ENCODE measurements at places on chromosomes 6 and 20. TPM values are rescaled to one million over a fixed set of nuclear protein-coding genes. Genes with fewer than 3 reads are reported as not detected.
A peak's percentile ranks its signal among the peaks of the same experiment; 100 is the strongest.

Gene GPSM3
- total RNA-seq, result 5.9 TPM

Gene NNAT
- not detected for total RNA-seq

Gene PBOV1
- not detected for total RNA-seq

Gene TNFAIP3
- total RNA-seq, result 8.3 TPM

Gene PTPRA
- 16.4 TPM for total RNA-seq

Gene SLC44A4
- total RNA-seq, result 0.09 TPM

Gene ADGB
- not detected for total RNA-seq

Gene SSTR4
- total RNA-seq, result not detected

DNA sequence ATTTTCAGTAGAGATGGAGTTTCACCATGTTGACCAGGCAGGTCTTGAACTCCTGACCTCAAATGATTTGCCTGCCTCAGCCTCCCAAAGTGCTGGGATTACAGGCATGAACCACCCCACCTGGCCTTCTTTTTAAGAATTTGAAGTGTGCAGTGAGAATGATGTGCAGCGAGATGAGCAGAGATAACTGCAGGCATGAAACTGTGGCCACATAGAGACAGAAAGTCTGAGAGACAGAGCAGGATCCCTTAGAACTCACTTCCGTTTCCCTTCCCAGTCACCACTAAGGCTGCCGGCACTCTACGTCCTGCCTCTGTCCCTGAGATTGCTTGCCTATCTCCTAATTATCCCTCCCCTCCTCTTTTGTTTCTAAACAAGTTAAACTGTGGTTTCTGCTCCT lies 27.2 kb downstream of the IL22RA2 start:
- peaks cover 5% of the 10 kb centered on the region for H3K4me1 ChIP-seq
- no peak overlapping the region for H3K4me3 ChIP-seq
- no peaks in the 10 kb centered on the region for H3K36me3 ChIP-seq

DNA sequence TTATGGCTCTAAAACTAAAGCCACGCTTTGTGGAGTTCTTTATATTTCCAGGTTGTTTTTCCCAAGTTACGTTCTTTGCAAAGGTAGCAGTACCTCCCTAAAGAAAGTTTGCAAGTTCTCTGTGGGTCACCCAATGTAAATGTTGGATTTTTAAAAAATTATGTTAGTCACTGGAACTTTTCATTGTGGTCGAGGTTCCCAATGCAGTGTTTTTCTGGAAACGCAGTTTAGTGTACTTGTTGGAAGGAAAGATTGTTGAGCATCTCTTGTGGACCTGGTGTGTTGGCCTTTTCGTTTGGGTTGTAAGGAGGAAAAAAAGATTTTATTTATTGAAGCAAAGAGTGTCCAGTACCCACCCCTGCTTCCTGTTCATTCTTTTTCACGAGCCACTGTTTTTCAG lies 1.4 kb downstream of the TOP1 start:
- H3K27me3 ChIP-seq, result no peaks in the 10 kb centered on the region
- peak overlapping the region; percentile 97 for H3K27ac ChIP-seq
- peak overlapping the region; percentile 94 for H3K4me3 ChIP-seq
- no peak for DNase-seq
- no peaks in the 10 kb centered on the region for H3K36me3 ChIP-seq

DNA sequence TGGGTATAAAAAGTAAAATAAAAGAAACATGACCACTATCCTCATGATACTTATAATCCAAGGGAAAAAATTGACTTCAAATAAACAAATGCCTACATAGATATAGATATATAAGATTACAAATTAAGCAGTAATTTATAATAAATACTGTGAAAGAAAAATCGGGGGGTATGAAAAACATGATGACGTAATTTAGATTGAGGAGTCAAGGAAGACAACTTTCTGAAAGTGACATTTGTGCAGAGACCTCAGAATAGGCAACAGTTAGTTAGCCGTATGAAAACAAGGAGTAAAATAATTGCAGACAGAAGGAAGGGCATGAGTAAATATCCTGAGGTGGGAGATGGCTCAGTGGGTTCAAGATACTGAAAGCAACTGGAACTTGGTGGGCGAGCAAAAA lies 28.2 kb upstream of the RAB23 start:
- no peak for DNase-seq
- H3K27me3 ChIP-seq, result no peaks in the 10 kb centered on the region
- no peaks in the 10 kb centered on the region for H3K36me3 ChIP-seq
- H3K4me1 ChIP-seq, result no peaks in the 10 kb centered on the region

DNA sequence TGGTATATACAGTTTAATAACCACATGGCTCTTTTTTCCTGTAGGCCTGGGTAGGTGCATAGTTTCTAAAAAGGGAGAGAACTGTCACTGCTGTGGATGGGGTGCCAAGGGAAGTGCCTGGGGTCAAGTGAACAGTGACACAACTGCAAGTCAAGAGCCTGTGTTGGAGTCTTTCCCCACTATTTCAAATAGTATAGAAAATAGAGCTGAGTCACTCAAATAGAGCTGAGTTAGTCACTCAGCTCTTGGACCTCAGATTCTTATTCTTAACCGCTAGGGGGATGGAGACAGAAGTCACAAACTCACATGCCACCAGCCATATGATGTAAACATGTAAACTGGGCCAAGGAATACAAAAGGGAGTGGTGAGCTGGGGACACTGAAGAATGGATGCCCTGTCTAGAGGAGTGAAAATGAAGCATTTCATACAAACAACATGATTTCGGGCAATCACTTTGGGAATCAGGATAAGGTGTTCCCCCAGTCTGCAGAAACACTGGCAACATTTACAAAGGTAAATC lies 2.1 kb downstream of the NQO2 start:
- H3K27ac ChIP-seq, result peak overlapping the region; percentile 95
- no peaks in the 10 kb centered on the region for H3K4me1 ChIP-seq
- peak overlapping the region; percentile 92 for H3K4me3 ChIP-seq

DNA sequence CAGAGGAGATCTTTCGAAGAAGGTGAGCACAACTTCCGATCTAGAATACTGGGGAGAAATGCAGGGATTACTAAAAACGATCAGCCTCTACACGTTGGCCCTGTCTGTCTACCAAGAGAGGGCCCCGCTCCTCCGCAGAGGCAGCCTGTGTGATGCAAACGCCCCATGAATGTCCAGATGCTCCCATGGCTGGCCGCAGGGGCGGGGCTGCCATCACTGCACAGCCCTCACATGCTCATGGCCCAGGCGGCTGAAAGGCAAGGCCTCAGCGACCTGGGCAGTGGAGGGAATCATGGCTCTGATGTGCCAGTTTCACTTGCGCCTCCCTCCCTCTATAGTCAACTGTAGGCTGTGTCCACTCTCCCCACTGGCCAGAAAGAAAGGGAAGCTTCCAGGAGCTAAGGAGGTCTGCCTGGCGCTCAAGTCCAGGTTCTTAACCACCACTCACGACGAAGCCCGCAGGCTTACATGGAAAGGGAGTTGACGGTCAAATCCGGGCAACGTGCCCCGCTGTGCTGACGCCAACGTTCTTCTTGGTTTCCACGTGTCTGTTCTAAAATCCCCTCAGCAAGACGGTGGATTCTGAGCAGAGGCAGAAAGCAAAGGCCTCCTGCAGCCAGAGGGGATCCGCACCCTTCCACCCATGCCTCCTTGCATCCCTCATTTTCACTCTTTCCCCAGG lies 14.2 kb downstream of the PXDC1 start:
- H3K4me3 ChIP-seq, result no peak overlapping the region
- peaks cover 21% of the 10 kb centered on the region for H3K4me1 ChIP-seq
- H3K27ac ChIP-seq, result no peak overlapping the region
- DNase-seq, result no peak
- H3K27me3 ChIP-seq, result no peaks in the 10 kb centered on the region

DNA sequence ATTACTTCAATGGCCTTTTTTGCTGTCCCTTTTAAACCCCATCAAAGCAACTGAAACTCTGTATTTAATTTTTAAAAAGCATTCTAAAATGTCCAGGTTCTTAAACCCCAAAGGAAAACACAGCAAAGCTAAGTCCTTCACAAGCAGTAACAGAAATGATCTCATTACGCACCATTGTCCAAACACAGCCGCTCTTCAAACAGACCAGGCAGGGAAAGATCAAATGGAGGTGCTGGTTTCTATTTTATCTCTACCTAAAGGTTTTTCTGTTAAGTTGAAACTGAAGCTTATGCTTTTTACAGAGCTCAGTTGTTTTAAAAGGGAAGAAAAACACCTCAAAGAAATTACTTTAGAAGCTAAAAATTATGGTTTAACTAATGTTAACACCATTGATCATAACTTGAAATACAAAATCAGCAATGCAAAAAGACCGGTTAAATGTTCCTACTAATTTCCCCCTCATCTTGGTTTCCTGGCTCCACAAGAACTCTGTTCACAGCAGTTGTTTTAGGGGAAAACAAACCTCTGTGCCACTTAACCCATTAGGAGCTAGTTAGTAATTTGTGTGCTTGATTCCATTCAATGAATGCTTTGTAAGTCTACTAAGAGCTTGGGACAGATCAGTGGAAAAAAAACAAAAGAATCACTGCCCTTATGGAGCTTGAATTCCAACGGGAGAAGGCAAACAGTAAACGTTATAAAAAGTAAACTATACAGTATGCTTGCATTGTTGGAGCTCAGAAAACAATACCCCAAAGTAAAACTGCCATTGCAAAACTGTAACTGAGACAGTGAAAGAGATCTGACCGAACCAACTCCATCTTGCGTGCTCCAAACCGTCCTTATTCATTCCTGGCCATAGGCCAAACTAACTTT lies 87.4 kb downstream of the CD24 start:
- H3K4me3 ChIP-seq, result no peak overlapping the region
- no peaks in the 10 kb centered on the region for H3K36me3 ChIP-seq
- H3K27ac ChIP-seq, result peak overlapping the region; percentile 42
- H3K4me1 ChIP-seq, result peaks cover 15% of the 10 kb centered on the region
- no peaks in the 10 kb centered on the region for H3K27me3 ChIP-seq

- peaks cover 45% of the 10 kb centered on the region for H3K36me3 ChIP-seq
- H3K4me1 ChIP-seq, result peaks cover 4% of the 10 kb centered on the region
- no peak overlapping the region for H3K27ac ChIP-seq
- no peaks in the 10 kb centered on the region for H3K27me3 ChIP-seq
- H3K4me3 ChIP-seq, result no peak overlapping the region
Measured at GRCh38 chr20:49270177-49270576, 7.7 kb downstream of the ZNFX1 start.

GRCh38 chr20:47318586-47319516 lies 37.6 kb downstream of the ZMYND8 start:
- H3K4me3 ChIP-seq, result no peak overlapping the region
- peak overlapping the region; percentile 99 for H3K27ac ChIP-seq
- peaks cover 42% of the 10 kb centered on the region for H3K4me1 ChIP-seq
- no peaks in the 10 kb centered on the region for H3K27me3 ChIP-seq
- H3K36me3 ChIP-seq, result no peaks in the 10 kb centered on the region
- DNase-seq, result peak; percentile 75

DNA sequence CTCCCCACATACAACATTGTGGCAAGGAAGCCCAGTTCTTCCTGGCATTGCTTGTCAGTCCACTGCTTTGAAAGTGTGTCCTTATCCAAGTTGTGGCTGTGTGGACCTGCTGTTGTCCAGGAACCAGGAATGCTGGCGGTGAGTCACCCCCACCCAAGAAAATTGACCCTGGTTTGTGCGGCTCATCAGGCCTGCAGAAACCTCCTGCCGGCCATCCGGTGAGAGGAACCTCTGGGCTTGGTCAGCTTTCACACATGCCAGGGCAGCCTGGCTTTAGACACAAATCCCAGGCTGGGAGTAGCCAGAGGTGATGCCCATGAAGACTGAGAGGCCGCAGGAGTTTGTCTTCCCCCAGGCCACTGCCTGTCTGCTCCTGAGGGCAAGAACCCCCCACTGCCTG lies 223.6 kb downstream of the TTLL2 start:
- H3K36me3 ChIP-seq, result no peaks in the 10 kb centered on the region
- no peak overlapping the region for H3K27ac ChIP-seq

- H3K36me3 ChIP-seq, result no peaks in the 10 kb centered on the region
- DNase-seq, result no peak
- peaks cover 14% of the 10 kb centered on the region for H3K4me1 ChIP-seq
- H3K27ac ChIP-seq, result no peak overlapping the region
Measured at GRCh38 chr6:35499372-35499771, 2.5 kb upstream of the TEAD3 start.

DNA sequence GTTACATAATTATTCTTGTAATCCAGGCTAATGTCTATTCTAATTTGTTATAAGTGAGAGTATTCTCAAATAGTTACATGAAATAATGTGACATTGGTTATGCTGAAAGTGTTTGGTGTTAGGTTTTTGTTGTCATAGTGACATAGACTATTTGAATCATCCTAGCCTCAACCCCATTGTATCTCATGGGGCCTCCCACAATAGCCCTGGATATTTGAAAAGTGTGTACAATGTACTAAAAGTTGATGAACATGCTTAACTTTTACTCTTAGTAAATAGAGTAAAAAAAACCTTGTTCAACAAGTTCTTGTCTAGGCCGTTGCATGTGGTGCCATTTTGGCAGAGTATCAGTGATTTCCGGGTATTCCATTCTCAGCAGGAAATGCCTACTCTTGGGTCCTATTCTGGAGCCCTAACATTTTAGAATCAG lies 83.0 kb downstream of the RTN4IP1 start:
- H3K36me3 ChIP-seq, result no peaks in the 10 kb centered on the region
- H3K27ac ChIP-seq, result no peak overlapping the region
- no peak overlapping the region for H3K4me3 ChIP-seq
- no peaks in the 10 kb centered on the region for H3K4me1 ChIP-seq

- no peak overlapping the region for H3K4me3 ChIP-seq
- DNase-seq, result no peak
- H3K4me1 ChIP-seq, result no peaks in the 10 kb centered on the region
- no peaks in the 10 kb centered on the region for H3K27me3 ChIP-seq
Measured at GRCh38 chr6:35948725-35949124, 27.8 kb upstream of the SRPK1 start.

GRCh38 chr6:84403545-84403944 lies 176.1 kb upstream of the CEP162 start:
- H3K27me3 ChIP-seq, result no peaks in the 10 kb centered on the region
- peaks cover 9% of the 10 kb centered on the region for H3K4me1 ChIP-seq
- no peaks in the 10 kb centered on the region for H3K36me3 ChIP-seq
- H3K27ac ChIP-seq, result no peak overlapping the region
- no peak for DNase-seq
- no peak overlapping the region for H3K4me3 ChIP-seq

GRCh38 chr6:69284176-69284730 lies 512.6 kb downstream of the LMBRD1 start:
- H3K4me3 ChIP-seq, result no peak overlapping the region
- no peaks in the 10 kb centered on the region for H3K36me3 ChIP-seq
- no peak overlapping the region for H3K27ac ChIP-seq
- H3K4me1 ChIP-seq, result no peaks in the 10 kb centered on the region

DNA sequence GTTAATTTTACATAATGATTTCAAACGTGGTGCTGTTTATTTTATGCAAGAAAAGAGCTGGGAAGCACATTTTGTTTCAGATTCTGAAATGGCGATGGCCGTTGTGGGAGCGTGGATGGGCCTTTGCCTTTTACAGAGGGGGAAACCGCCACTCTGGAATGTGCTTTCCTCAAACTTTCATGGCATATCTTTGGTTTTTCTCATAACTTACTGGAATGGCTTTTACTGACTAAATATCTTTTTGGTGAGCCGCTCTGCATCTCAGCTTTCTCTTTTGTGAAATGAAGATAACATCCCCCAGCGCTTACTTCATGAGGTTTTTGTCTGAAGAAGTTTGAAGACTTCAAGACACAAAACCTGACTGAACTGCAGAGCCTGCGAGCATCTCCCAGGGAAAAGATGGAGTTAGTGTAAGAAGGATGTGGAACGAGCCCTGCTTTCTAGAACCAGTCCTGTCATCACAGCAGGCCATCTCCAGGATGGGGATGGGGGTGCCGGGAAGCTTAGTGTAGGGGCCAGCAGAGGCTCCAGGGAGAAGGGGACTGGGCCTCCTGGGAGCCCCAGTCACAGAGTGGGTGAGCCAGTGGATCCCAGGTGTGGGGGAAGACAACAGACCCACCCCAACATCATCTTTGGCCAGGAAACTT lies 61.8 kb upstream of the TIAM2 start:
- no peak for DNase-seq
- H3K27ac ChIP-seq, result no peak overlapping the region
- H3K36me3 ChIP-seq, result no peaks in the 10 kb centered on the region
- H3K4me1 ChIP-seq, result no peaks in the 10 kb centered on the region

GRCh38 chr6:109770047-109770446 lies 79.0 kb downstream of the FIG4 start:
- no peak overlapping the region for H3K4me3 ChIP-seq
- H3K4me1 ChIP-seq, result no peaks in the 10 kb centered on the region
- no peak overlapping the region for H3K27ac ChIP-seq
- H3K36me3 ChIP-seq, result no peaks in the 10 kb centered on the region
- no peak for DNase-seq

All from right lobe of liver (tissue), 6 donors.